ENCODE measurements at places on chromosomes 2 and 18. TPM values are rescaled to one million over a fixed set of nuclear protein-coding genes. Genes with fewer than 3 reads are reported as not detected.

Gene PROM2
- 0.54 TPM for total RNA-seq

Gene IHH
- not detected for total RNA-seq

Gene FRZB
- 1.4 TPM for total RNA-seq

Gene TMEM198
- 2.6 TPM for total RNA-seq

Gene KLHL30
- 20.0 TPM for total RNA-seq

Gene KLHL14
- not detected for total RNA-seq

All from Right ventricle myocardium superior (tissue), 1 donor.